CD4-positive, alpha-beta T cell (primary cell): ENCODE measurements at places on chromosomes 6 and 20.

- no peak for DNase-seq
- no peaks in the 10 kb centered on the region for H3K36me3 ChIP-seq
- no peaks in the 10 kb centered on the region for H3K27me3 ChIP-seq
- no peak overlapping the region for H3K27ac ChIP-seq
Observed at GRCh38 chr6:134238960-134239795, 78.7 kb downstream of the SGK1 start.

DNA sequence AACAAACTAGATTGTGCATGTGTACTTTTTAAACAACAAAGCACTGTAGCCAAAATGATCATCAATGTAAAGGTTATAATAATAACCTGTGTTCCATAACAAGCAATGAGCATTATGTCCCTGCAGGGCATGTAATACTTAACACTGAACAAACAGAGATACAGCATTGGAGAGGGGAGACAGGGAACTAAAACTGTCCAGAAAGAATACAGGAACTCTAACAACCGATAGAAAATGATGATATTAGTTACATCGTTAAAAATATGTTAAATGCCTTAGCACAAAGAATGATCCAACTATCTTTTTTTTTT, 80.5 kb downstream of the COL9A1 start:
- no peak overlapping the region for H3K4me3 ChIP-seq
- no peaks in the 10 kb centered on the region for H3K36me3 ChIP-seq

- no peaks in the 10 kb centered on the region for H3K4me1 ChIP-seq
- H3K27me3 ChIP-seq: no peaks in the 10 kb centered on the region
- no peak for DNase-seq
- H3K27ac ChIP-seq: no peak overlapping the region
Observed at GRCh38 chr20:49741977-49742376, 28.3 kb upstream of the B4GALT5 start.

DNA sequence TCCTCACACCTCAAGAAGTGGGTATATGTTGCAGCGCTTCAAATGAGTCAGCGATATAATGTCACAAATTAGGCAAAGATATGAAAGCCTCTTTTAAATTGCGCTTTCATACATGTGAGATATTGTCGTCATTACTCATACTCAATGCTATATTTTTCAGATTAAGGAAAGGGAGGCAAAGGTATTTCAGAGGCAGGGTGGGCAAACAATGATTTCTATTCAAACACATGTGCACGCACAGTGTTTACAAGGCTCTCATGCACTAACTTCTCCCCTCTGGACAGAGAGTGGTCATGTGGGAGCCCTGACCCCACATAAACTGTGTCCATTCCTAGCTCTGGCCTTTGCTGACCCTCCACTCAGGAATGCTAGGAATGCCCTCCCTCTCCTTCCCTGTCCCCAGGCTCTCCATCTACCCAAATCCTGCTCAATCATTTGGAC, 112.1 kb upstream of the TMEM170B start:
- H3K27ac ChIP-seq: no peak overlapping the region
- no peak for DNase-seq
- H3K27me3 ChIP-seq: no peaks in the 10 kb centered on the region
- peaks cover 6% of the 10 kb centered on the region for H3K4me1 ChIP-seq

GRCh38 chr6:111899531-111899930, 26.3 kb upstream of the FYN start:
- no peaks in the 10 kb centered on the region for H3K27me3 ChIP-seq
- no peaks in the 10 kb centered on the region for H3K4me1 ChIP-seq
- H3K36me3 ChIP-seq: no peaks in the 10 kb centered on the region
- H3K4me3 ChIP-seq: no peak overlapping the region
- no peak for DNase-seq

GRCh38 chr6:137084865-137085617, 40.3 kb upstream of the IL20RA start:
- no peak for DNase-seq
- no peak overlapping the region for H3K27ac ChIP-seq
- H3K27me3 ChIP-seq: peaks cover 9% of the 10 kb centered on the region
- no peaks in the 10 kb centered on the region for H3K4me1 ChIP-seq
- no peaks in the 10 kb centered on the region for H3K36me3 ChIP-seq

DNA sequence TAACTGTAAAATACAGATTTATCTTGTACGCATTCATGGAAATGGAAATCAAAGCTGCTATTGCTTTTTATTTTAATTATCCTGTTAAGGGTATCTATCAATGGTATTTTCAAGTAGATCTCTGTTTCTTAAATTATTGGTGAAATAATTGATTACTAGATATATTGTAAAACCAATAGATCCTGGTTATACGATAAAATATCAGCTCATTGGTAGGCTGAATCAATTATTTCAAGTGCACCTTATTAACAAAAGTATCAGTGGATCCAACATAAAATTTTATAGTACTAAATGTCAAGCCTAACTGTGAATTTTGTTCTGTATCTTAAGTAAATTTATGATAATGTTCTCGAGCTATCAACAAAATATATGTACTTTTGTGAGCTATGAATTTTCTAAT, 21.8 kb downstream of the PARD6B start:
- H3K4me3 ChIP-seq: no peak overlapping the region
- H3K4me1 ChIP-seq: no peaks in the 10 kb centered on the region
- peaks cover 8% of the 10 kb centered on the region for H3K36me3 ChIP-seq
- no peak for DNase-seq

DNA sequence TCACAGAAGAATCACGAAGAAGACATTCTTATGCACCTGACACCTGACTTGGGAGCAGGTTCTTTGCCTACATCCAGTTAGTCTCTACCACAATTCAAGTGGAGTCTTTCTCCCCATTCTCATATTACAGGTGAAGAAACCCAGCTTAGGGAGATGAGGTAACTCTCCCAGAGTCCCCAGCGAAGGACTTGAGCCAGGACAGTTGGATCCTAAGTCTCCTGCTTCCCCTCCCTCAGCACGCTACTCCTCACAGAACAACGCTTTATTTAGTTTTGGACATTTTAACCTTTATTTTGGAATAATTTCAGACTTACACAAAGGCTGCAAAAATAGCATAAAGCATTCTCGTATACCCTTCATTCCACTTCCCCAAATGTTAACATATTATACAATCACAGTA, 824 bp upstream of the CSTL1 start:
- no peaks in the 10 kb centered on the region for H3K27me3 ChIP-seq
- H3K27ac ChIP-seq: no peak overlapping the region
- DNase-seq: no peak
- H3K36me3 ChIP-seq: no peaks in the 10 kb centered on the region
- H3K4me3 ChIP-seq: no peak overlapping the region

- H3K4me1 ChIP-seq: no peaks in the 10 kb centered on the region
- H3K36me3 ChIP-seq: no peaks in the 10 kb centered on the region
- DNase-seq: no peak
- no peak overlapping the region for H3K4me3 ChIP-seq
- H3K27ac ChIP-seq: no peak overlapping the region
- no peaks in the 10 kb centered on the region for H3K27me3 ChIP-seq
Observed at GRCh38 chr6:136319732-136320131, 30.1 kb upstream of the BCLAF1 start.

- peaks cover 3% of the 10 kb centered on the region for H3K4me1 ChIP-seq
- DNase-seq: no peak
- H3K4me3 ChIP-seq: no peak overlapping the region
- peaks cover 2% of the 10 kb centered on the region for H3K36me3 ChIP-seq
- no peak overlapping the region for H3K27ac ChIP-seq
Observed at GRCh38 chr6:38268342-38268741, 371.4 kb downstream of the BTBD9 start.

- DNase-seq: peak; percentile 13
- peaks cover 26% of the 10 kb centered on the region for H3K36me3 ChIP-seq
- no peak overlapping the region for H3K27ac ChIP-seq
- H3K4me1 ChIP-seq: peaks cover 34% of the 10 kb centered on the region
Observed at GRCh38 chr20:50930139-50930975, 880 bp downstream of the ADNP start.

DNA sequence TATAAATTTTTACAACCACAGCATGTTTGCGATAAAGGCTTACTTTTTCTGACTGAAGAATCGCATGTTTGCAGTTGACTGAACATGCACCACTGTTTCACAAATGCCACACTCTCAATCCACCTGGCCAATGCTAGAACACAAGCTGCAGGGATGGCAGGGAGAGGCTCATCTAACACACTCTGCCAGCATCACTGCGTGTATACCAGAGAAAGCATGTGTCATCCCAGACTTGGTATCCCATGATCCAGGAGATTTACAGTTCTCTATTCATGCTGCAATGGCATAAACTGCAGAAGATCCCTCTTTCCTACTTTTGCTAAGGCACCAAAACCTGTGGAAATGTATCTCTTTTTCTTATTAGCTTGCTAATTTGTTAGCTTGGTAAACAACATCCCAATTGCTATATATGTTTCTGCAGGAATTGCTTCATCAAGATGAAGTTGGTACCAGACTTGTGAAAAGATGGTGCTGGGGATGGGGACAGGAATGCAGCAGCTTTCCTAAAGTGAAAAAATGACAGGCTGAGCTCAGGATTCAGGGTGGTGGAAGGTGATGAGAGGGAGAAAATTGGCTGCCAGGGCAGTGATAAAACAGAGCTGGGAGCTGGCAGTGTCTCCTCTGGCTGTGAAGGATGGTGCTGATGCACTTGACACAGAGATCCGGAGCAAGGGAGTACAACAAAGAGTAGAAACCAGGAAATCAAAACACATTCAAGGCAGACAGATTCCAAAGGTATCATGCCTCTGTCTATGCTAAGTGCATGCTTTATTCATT, 186.9 kb downstream of the HIVEP2 start:
- no peaks in the 10 kb centered on the region for H3K27me3 ChIP-seq
- H3K4me3 ChIP-seq: no peak overlapping the region
- H3K27ac ChIP-seq: no peak overlapping the region
- DNase-seq: no peak

GRCh38 chr6:142845624-142846458, 99.1 kb downstream of the HIVEP2 start:
- no peaks in the 10 kb centered on the region for H3K36me3 ChIP-seq
- H3K4me3 ChIP-seq: peak overlapping the region; percentile 53
- H3K27ac ChIP-seq: peak overlapping the region; percentile 88

DNA sequence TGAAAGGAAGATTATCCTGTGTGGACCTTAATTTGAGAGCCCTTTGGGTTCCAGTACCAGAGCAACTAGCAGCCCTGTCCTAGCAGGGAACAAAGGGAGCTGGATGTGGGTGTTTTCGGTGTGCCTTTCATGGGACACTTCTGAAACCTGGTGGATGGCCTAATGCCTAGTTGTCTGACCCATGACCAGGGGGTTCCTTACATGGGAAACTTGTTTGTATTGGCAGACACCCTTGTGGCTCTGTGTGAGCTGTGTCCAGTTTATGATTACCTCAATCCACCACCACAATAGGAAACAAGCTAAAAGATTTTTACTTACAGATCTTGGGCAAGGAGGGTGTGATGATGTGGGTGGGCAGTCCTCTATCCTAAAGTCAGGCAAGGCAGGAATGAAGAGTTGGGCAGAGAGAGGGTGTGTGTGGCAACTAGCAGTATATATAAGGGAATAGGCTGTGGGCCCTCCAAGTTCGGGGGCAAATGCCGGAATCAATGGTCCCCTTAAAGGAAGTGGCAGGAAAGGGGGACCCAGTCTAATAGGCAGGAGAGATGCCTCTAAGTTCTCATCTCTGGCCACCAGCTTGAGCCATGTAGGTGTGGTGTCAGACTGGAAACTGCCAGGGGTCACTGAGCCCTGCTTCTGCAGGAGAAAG, 264.6 kb downstream of the QKI start:
- H3K36me3 ChIP-seq: no peaks in the 10 kb centered on the region
- no peaks in the 10 kb centered on the region for H3K4me1 ChIP-seq
- H3K27me3 ChIP-seq: peaks cover 5% of the 10 kb centered on the region
- H3K27ac ChIP-seq: no peak overlapping the region
- no peak for DNase-seq
- H3K4me3 ChIP-seq: no peak overlapping the region

GRCh38 chr6:79570129-79571029, 33.1 kb upstream of the LCA5 start:
- H3K27me3 ChIP-seq: no peaks in the 10 kb centered on the region
- no peak overlapping the region for H3K4me3 ChIP-seq
- no peaks in the 10 kb centered on the region for H3K36me3 ChIP-seq
- no peak overlapping the region for H3K27ac ChIP-seq
- peak; percentile 46 for DNase-seq
- H3K4me1 ChIP-seq: no peaks in the 10 kb centered on the region

GRCh38 chr20:11054266-11054993, 380.6 kb upstream of the JAG1 start:
- no peaks in the 10 kb centered on the region for H3K27me3 ChIP-seq
- H3K27ac ChIP-seq: no peak overlapping the region
- H3K4me1 ChIP-seq: no peaks in the 10 kb centered on the region

GRCh38 chr6:16839631-16840179, 78.4 kb upstream of the ATXN1 start:
- H3K4me3 ChIP-seq: no peak overlapping the region
- no peak for DNase-seq
- H3K36me3 ChIP-seq: no peaks in the 10 kb centered on the region
- no peak overlapping the region for H3K27ac ChIP-seq
- H3K4me1 ChIP-seq: peaks cover 14% of the 10 kb centered on the region
- H3K27me3 ChIP-seq: no peaks in the 10 kb centered on the region

- no peaks in the 10 kb centered on the region for H3K36me3 ChIP-seq
- no peaks in the 10 kb centered on the region for H3K4me1 ChIP-seq
- H3K4me3 ChIP-seq: no peak overlapping the region
- peaks cover 6% of the 10 kb centered on the region for H3K27me3 ChIP-seq
- no peak overlapping the region for H3K27ac ChIP-seq
- no peak for DNase-seq
Observed at GRCh38 chr20:50175938-50176933, 14.4 kb upstream of the CEBPB start.

DNA sequence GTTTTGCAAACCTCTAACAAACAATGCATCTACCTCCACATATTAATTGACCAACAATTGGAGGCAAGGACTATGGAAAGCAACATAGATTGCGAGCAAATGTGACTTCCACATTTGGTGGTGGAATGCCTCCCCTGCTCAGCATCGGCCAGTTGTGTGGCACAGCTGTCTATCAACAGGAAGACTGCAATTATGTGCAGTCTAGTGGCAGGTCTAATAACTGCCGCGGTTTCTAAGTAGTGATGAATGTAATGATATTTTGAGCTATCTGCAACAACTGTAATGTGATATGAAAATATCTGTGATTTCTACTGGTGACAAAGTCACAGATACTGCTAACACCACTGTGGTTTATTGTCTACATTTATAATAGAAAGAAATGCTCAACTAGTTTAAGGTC, 56.8 kb downstream of the NCR2 start:
- H3K27ac ChIP-seq: no peak overlapping the region
- H3K4me1 ChIP-seq: no peaks in the 10 kb centered on the region
- no peak for DNase-seq
- no peaks in the 10 kb centered on the region for H3K36me3 ChIP-seq
- peaks cover 3% of the 10 kb centered on the region for H3K27me3 ChIP-seq
- H3K4me3 ChIP-seq: no peak overlapping the region

DNA sequence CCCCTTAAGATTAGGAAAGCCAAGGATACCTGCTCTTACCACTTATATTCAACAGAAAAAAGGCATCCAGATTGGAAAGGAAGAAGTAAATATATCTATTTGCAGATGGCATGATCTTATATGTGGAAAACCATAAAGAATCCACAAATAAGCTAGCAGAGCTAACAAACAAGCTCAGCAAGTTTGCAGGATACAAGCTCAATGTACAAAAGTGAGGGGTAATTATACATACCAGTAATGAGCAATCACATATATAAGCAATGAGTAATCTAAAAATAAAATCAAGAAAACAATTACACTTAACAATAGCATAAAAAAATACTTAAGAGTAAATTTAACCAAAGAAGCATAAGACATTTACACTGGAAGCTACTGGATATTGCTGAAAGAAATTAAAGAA, 31.6 kb upstream of the HMGN3 start:
- peaks cover 10% of the 10 kb centered on the region for H3K27me3 ChIP-seq
- no peak overlapping the region for H3K27ac ChIP-seq
- no peaks in the 10 kb centered on the region for H3K36me3 ChIP-seq
- no peaks in the 10 kb centered on the region for H3K4me1 ChIP-seq
- no peak overlapping the region for H3K4me3 ChIP-seq
